Left lobe of liver (tissue), 2 donors: ENCODE measurements at places on chromosomes 11 and 22. TPM values are rescaled to one million over a fixed set of nuclear protein-coding genes. Genes with fewer than 3 reads are reported as not detected.

DNA sequence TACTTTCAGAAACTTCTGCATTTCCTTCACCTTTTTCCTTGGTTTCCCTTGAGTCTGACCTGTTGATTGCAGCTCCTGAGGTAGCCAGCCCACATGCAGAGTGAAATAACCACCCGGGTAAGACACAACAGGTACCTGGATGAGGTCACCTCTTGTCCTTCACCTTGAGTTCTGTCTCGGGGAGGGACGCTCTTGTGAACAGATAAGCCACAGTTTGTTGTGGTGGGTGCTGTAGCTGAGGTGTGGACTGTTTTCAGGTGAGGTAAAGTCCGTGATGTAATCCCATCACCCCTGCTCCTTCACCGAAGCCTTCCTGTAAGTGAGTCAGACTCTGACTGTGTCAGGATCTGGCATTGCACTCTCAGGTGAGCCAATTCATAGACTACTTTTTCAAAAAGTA lies 183.1 kb downstream of the NAV2 start:
- DNase-seq = no peak

DNA sequence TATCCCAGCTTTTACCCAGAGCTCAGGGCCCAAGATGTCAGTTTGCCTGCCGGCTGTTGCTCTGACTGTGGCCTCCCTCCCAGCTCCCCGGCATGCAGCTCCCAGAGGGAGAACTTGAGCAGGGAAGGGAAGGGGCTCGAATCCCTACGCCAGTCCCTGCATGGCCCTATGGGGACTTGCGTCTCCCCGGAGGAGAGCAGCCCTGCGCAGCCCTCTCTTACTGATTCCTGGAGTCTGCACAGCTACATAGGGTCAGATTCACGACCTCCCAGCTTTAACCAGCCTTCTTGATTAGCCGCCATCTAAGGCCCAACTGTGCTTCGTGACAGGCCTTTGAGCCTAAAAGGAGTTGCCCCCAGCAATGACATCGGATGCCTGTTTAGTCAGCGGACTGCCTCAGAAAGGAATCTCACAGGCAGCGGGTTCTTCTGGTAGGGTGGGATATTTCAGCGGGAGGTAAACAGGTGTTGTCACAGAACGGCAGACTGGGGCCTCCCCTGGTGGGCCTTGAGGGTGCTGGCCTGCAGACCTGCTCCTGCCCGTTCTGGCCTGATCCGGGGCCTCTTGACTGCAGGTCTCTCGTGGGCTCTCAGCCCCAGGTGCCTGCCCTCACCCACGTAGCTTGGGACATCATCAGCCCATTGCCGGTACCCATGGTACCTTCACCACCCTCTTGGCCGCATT lies 43.8 kb upstream of the KCNQ1OT1 start:
- DNase-seq = no peak

GRCh38 chr11:14703731-14704130 lies 60.1 kb downstream of the PDE3B start:
- no peak for DNase-seq

DNA sequence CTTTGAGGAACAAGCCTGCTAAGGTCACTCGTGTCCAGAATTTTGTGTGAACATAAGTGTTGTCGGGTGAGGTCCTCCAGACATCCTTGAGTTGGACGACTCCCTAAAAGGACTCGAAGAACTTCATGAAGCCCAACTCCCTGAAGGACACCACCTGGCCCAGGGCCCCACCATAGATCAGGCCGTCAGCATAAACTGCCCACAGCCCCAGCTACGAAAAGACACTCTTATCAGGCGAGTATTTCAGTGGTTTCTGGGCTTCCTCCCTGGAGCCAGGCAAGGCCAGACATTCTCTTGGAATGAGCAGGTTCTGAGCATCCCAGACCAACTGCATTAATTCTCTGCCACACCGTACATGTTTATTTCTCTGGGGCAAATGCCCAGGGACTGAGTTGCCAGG lies 170.1 kb downstream of the IGLL1 start:
- DNase-seq = no peak

- DNase-seq = no peak
Measured at GRCh38 chr22:49326558-49326957, 501.1 kb downstream of the BRD1 start.

- no peak for DNase-seq
Measured at GRCh38 chr11:3010521-3011275, 18.6 kb upstream of the NAP1L4 start.

C22orf31 gene
- total RNA-seq = not detected

TNNI2 gene
- total RNA-seq = not detected
